Heart right ventricle (tissue), 16 donors: ENCODE measurements at places on chromosomes 1 and 21.

DNA sequence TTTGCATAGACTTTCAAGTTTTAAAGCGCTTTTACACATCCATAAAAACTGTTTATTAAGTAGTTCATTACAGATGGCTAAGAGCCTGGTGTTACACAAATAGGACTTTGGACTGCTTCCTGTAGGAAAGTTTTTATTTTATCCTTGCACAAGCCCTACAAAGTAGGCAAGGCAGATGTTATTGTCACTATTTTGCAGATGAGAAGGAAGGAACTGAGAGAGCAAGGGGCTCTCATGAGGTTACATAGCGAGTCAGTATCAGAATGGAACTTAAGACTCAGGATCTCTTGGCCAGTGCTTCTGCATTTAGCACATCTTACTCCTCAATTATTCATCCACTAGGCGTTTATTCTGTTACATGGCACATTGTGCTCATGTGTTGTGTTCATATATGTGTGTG is 2.6 kb upstream of the MAPKAPK2 start:
- no peak for DNase-seq

GRCh38 chr21:45846373-45847160 is 135.0 kb upstream of the COL6A1 start:
- DNase-seq = peak; percentile 48

GRCh38 chr1:38297842-38298241 is 251.2 kb upstream of the POU3F1 start:
- no peak for DNase-seq

DNA sequence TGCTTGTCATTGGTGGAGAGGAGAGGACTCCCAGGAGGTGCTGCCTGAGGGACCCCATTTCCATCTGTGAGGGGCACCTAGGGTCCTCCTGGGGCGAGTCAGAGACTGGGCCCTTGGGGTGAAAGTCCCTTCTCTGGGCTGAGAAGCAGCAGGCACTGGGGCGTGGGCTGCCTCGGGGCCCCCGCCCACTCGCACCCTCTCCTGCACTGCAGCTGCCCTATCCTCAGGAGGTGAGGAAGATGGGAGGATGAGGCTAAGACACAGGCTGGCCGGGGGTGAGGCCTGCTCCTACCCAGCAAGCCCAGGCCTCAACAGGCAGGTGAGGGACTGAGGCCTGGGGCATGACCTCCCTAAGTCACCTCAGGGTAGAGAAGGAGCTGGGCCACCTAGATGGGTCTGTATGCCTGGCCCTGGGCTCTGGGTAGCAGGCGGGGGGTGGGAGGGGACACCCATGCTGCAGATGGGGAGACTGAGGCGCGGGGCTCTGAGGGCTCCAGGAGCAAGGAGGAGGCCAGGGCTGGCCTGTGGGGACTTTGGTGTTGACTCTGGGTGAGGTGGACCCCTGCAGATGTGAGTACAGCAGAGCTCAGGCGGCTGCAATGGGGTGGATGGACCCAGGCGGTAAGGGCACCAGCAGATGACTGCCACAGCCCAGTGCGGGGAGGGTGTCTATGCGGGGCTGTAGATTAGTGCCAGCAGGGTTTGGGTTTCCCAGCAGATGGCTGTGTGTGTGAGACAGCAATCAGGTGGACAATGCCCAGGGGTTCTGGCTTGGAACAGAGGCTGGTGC is 10.4 kb upstream of the ZNF669 start:
- DNase-seq = no peak

GRCh38 chr1:205144751-205145150 is 23.0 kb upstream of the RBBP5 start:
- no peak for DNase-seq

- DNase-seq = no peak
Observed at GRCh38 chr1:234616644-234617043, 6.7 kb upstream of the IRF2BP2 start.

DNA sequence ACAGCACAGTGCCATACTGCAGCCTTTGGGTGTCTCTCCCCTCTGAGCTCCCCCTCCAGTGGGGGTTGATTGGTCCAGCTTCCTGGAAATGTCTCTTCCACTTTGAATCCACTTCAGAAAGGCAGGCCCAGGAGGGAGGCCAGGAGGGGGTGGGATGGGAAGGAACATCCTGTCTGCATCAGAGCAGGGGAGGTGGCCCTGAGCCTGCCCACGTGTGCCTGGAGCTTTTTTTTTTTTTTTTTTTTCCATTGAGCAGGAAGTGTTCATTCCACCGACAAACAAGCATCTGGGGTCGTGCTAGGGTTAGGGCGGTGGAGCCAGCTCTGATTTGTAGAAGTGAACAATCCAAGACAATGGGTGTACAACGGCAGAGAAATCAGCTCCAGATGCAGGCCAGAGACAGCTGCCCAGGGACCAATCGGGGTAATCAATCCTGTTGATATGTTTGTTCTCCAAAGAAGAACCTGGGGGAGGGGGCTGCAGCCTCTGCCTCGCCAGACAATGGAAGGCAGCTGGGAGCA is 93.3 kb downstream of the SSBP3 start:
- peak; percentile 48 for DNase-seq
